ENCODE measurements at places on chromosomes 5 and 9. TPM values are rescaled to one million over a fixed set of nuclear protein-coding genes. Genes with fewer than 3 reads are reported as not detected.

FAXDC2 gene
- total RNA-seq: 40.7 TPM

IL9 gene
- not detected for total RNA-seq

IFNB1 gene
- not detected for total RNA-seq

PRXL2C gene
- 15.7 TPM for total RNA-seq

PHF24 gene
- 0.23 TPM for total RNA-seq

PFDN1 gene
- 62.1 TPM for total RNA-seq

DOLPP1 gene
- 11.2 TPM for total RNA-seq

PCDHA6 gene
- total RNA-seq: 1.3 TPM

FCN2 gene
- not detected for total RNA-seq

HTR4 gene
- total RNA-seq: not detected

ANKDD1B gene
- total RNA-seq: 1.9 TPM

G3BP1 gene
- 177 TPM for total RNA-seq

GABRB2 gene
- 0.35 TPM for total RNA-seq

LHX6 gene
- 8.8 TPM for total RNA-seq

PRDM9 gene
- total RNA-seq: not detected

ENC1 gene
- 27.7 TPM for total RNA-seq

IL13 gene
- not detected for total RNA-seq

STKLD1 gene
- 0.57 TPM for total RNA-seq

CDC42SE2 gene
- total RNA-seq: 28.4 TPM

POLR3G gene
- 1.8 TPM for total RNA-seq

RPS23 gene
- 4,128 TPM for total RNA-seq

PHPT1 gene
- 39.2 TPM for total RNA-seq

IL4 gene
- not detected for total RNA-seq

STXBP1 gene
- total RNA-seq: 102 TPM

AIF1L gene
- total RNA-seq: 6.3 TPM

Data from ovary (tissue), 10 donors.